ENCODE measurements at places on chromosomes 16 and 17.

DNA sequence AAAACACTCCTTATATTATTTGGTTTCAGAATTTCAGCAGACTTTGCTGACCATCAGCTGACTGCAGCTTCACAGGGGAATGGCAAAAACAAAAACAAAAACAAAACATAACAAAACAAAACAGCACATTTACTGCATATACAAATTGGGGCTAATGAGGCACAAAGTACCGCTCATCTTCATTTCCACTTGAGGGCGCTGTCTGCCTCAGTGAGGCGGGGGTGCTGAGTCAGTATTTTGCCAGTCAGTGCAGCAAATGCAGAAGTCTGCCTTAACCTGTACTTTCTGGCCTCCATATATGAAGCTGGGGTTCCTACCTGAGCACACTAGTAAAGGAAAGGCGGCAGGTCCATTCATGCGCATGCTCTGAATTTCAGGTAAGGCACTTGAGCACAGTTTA is 13.5 kb upstream of the DYNLRB2 start:
- peak; percentile 23 for DNase-seq

DNA sequence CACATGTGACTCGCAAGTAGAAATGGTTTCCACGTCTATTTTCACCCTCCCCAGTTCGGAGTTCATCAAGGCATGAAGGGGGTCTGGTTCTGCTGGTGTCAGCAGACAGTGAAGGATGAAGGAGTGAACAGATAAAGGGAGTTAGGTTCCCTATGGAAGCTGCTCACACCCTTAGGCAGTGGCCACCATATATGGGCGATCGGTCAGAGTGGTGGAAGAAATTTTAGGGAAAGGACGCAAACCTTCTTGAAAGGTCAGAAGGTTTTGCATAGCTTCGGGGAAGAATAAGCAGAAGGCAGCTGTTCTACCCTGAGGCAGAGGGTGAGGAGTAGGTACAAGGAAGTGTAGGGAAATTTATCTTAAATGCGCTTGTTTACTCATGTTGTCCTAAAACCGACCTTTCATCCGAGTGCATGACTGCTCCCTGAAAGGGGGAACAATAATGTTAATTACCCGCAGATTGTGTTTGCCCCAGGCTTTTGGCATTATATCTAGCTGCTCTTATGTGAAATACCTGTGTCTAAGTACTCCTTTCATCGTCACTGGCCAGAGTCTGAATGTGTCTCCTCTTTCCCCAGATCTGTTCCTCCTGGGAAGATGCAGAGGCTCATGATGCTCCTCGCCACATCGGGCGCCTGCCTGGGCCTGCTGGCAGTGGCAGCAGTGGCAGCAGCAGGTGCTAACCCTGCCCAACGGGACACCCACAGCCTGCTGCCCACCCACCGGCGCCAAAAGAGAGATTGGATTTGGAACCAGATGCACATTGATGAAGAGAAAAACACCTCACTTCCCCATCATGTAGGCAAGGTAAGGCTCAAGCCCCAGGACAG is 12.5 kb downstream of the CDH5 start:
- DNase-seq = no peak

GRCh38 chr16:66427871-66428681 is 981 bp downstream of the BEAN1 start:
- no peak for DNase-seq

DNA sequence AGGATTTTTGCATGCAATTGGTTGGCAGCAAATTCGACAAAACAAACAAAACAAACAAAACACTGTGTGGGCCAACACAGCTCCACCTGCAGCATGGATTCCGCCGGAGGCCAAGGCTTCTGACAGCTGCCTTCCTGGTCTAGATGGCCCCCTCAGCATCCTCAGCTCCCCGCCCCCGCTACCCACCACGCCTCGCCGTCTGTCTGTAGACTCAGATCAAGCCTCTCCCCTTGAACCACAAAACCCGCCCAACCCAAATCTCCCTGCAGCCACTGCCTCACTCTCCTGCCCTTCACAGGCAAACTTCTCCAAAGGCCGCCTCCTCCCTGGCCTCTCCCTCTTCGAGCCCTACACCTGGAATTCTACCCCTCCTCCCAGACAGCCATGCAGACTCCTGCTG is 57.9 kb downstream of the RTN4RL1 start:
- DNase-seq = peak; percentile 21

GRCh38 chr17:15285466-15285865 is 20.3 kb upstream of the PMP22 start:
- DNase-seq = no peak

DNA sequence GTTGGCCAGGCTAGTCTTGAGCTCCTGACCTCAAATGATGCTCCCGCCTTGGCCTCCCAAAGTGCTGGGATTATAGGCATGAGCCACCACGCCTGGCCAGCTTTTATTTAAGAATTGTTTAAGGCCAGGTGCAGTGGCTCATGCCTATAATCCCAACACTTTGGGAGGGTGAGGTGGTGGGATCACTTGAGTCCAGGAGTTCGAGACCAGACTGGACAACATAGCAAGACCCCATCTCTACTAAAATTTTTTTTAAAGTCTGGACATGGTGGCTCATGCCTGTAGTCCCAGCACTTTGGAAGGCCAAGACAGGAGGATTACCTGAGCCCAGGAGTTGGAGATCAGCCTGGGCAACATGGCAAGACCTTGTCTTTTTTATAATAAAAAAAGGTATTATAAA is 5.2 kb downstream of the PLXDC1 start:
- DNase-seq = no peak

GRCh38 chr16:56999409-57000270 is 10.3 kb downstream of the NLRC5 start:
- DNase-seq = no peak

GRCh38 chr17:55190748-55191147 is 74.0 kb upstream of the HLF start:
- DNase-seq = no peak

DNA sequence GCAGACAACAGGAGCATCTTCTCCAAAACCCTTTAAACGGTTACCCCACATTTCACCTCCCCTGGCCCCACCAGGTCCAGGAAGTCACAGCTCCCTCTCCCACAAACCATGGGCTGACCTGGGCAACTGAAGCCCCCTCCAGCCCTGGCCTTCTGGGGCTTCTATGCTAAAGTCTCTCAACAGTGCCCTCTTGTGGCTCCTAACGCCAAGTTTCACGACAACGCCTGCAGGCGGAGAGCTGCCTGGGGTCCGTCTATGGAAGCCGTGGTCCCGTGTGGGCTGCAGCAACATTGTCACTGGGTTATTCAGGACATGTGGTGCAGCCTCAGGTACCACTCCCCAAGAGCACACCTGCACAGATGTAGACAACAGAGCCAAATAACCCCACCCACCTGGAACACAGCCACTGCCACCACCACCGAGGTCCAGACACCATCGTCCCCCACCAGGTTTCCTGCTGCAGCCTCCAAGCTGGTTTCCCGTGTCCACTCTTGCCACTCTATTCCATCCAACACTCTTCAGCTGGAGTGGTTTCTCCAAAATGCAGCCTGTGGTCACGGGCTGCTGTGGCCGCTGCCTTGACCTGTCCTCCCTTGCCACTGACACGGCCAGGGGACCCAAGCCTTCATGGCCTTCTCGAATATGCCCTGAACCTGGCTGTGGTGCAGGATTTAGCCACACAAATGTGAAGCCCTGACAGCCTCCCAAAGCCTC is 19.1 kb downstream of the C16orf95 start:
- peak; percentile 7 for DNase-seq

GRCh38 chr16:2497695-2498484 is 15.9 kb upstream of the ATP6V0C start:
- no peak for DNase-seq
